ENCODE measurements at places on chromosomes 2 and 18.

- peak; percentile 78 for DNase-seq
Observed at GRCh38 chr18:77101410-77102258, 30.9 kb downstream of the MBP start.

DNA sequence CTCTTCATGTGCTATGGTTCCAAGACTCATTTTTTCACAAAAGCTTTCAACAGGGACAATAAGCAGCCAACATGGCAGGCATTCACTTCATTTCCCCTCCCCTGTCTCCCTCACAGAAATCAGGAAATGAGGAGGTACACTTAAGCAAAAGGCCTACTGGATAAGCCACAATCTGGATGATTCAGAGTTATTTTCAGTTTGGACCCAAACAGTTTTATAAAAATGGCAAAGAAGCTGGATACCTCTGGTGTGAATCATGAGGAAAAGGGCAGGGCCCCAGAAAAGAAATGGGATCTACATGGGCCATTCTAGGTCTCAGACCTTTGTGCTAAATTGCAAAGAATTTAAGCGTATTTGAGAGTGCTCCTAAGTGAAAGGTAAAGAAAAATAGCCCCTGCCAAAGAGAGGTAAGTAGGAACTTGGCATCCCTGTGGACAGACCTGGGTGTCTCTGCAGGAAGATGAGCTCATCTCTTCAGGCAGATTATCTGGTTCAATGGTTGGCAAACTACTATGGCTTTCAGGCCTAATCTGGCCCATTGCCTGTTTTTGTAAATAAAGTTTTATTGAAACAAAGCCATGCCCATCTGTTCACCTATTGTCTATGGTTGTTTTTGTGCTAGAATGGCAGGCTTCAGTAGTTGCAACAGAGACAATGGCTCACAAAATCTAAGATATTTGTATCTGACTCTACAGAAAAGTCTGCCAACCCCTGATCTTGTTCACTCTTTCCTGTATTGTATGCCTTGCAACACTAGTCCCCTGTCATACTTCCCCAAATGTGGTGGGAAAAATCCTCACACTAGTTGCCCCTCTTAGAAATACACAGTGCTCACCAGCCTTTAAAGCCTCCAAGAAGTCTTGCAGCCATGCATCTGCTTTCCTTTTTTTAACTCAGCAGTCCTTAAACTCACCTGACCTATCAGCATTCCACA is 315.0 kb downstream of the ALK start:
- DNase-seq: no peak

DNA sequence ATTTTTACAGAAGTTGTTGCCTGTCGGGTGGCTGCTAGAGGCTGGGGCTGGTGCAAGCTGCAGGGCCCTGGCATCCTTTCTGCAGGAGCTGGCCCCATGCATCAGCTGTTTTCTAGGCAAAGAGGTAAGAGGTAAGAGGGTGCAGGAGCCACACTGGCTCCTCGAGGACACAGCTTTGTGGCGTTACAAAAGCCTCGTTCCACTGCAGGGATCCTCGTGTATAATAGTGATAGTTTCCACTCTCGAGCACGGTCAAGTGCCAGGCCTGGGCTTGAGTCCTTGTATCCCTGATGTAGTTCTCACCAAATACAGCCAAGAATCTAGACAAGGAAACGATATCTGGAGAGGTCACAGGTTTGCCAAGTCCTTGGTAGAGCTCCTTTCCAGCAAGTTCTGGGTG is 33.2 kb upstream of the FHOD3 start:
- no peak for DNase-seq

- no peak for DNase-seq
Observed at GRCh38 chr18:42334931-42335330, 379.9 kb downstream of the PIK3C3 start.

DNA sequence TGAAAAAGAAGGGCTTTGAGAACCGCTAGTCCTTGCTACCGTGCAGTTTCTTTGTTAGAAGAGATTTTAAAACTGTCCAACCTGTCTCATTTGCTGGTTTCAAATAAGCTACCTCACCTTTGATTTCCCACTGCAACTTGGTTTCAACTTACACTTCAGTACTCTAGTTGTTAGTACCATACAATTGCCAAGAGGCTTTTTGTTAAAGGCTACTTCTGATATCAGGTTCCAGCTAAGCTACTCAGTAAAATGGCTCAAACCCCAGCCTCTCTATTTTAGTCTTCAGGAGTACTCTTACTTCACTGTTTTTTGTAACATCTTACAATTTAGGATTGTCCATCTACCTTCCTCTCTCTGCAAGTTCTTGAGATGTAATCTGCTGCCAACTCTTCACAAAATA is 91.6 kb downstream of the INO80D start:
- no peak for DNase-seq

DNA sequence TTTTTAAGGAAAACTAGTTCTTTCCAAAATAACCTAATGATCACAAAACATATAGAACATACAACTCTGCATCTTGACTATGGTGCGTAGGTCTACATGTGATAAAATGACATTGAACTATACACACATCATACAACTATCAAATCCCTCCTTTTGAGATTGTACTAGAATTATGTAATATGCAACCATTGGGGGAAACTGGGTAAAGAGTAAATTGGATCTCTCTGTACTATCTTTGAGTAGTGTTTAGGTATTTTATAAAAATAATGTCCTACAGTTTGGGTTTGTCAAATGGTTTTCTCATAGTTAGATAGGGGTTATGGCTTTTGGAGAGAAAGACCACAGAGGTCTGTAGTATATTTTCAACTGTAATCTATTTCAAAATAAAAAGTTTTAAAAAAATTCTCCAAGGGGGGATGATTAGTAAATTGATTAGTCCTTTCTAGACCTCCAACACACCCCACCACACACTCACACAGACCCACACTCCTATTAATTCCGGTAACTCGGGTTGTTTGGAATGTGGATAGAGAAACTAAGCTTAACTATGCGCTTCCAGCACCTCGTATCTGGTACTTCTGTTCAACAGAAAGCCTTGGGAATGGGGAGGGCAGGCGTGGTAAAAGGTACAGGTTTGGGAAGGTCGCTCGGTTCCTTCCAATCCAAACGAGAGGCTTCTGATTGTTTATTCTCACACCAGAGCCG is 695 bp upstream of the BIRC6 start:
- DNase-seq: no peak

All from activated T-cell treated with anti-CD3 and anti-CD28 coated beads, Interleukin-2, amount 50 U/mL, for 72 hours (primary cell).